Activated naive CD4-positive, alpha-beta T cell treated with anti-CD3 and anti-CD28 coated beads, Interleukin-2, amount 10 ng/mL, durations not matched to agents 7 days and 5 days (primary cell): ENCODE measurements at places on chromosomes 6 and 20.

DNA sequence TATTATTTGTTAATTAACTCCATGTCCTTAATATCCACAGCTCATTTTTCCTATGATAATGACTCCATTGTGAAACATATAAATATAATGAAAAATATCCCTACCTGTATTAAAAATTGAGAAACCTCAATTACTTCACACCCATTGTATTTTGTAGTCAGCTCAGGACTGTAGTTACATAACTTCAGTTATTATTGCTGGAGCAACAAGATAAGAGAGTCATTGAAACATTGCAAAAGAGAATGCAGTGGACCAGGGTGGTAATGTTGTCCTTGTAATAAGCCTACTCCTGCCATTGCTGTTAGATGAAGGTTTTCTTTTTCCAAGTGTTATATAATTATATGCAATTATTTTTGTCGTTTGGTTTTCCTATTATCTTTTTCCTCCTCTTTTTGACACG lies 184.4 kb downstream of the PRL start:
- no peak for DNase-seq
- H3K27ac ChIP-seq = no peak overlapping the region
- no peaks in the 10 kb centered on the region for H3K36me3 ChIP-seq
- H3K4me1 ChIP-seq = no peaks in the 10 kb centered on the region
- no peak overlapping the region for H3K4me3 ChIP-seq
- no peaks in the 10 kb centered on the region for H3K27me3 ChIP-seq

DNA sequence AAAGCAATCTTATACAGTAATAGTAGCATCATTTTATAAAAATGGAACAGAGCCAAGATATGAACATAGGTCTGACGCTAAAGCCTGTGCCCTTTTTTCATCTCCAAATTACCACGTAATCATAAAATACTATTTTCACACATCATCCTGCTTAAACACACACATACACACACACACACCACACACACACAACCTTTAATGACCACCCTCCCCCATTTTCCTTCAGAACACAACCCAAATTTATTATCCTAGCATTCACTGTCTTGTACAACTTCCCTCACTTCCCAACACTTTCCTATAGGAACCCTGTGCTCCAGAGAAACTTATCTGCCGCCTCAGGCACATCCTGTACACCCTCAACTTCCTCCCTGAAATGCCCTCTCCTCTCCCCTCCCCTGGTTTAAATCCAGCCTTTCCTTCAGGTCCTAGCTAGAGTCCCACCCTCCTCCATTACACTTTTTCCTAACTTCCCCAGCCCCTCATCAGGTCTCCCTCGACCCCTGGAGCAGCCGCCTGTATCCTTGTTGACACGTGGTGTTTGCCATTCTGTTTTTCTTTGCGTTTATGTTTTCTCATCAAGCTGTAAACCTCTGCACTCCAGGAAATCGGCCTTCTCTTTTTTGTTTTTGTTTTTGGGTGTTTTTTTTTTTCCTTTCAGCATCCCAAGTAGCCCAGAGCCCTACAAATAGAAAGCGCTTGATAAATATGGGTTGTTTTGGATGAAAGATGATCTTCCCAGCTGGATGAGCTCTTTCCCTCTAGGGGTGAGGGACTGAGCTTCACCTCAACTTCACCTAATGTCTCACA lies 968 bp upstream of the MMP24 start:
- H3K27me3 ChIP-seq = peaks cover 47% of the 10 kb centered on the region
- peaks cover 13% of the 10 kb centered on the region for H3K4me1 ChIP-seq
- H3K27ac ChIP-seq = no peak overlapping the region
- peak overlapping the region; percentile 52 for H3K4me3 ChIP-seq
- no peak for DNase-seq
- no peaks in the 10 kb centered on the region for H3K36me3 ChIP-seq

- H3K4me1 ChIP-seq = no peaks in the 10 kb centered on the region
- H3K36me3 ChIP-seq = no peaks in the 10 kb centered on the region
- DNase-seq = no peak
- H3K27me3 ChIP-seq = no peaks in the 10 kb centered on the region
- H3K4me3 ChIP-seq = no peak overlapping the region
- no peak overlapping the region for H3K27ac ChIP-seq
Observed at GRCh38 chr6:113281014-113281413, 576.1 kb upstream of the MARCKS start.

- H3K27ac ChIP-seq = no peak overlapping the region
- no peak overlapping the region for H3K4me3 ChIP-seq
- H3K27me3 ChIP-seq = no peaks in the 10 kb centered on the region
- peaks cover 8% of the 10 kb centered on the region for H3K4me1 ChIP-seq
- DNase-seq = no peak
Observed at GRCh38 chr6:44867571-44868334, 460.4 kb upstream of the RUNX2 start.

DNA sequence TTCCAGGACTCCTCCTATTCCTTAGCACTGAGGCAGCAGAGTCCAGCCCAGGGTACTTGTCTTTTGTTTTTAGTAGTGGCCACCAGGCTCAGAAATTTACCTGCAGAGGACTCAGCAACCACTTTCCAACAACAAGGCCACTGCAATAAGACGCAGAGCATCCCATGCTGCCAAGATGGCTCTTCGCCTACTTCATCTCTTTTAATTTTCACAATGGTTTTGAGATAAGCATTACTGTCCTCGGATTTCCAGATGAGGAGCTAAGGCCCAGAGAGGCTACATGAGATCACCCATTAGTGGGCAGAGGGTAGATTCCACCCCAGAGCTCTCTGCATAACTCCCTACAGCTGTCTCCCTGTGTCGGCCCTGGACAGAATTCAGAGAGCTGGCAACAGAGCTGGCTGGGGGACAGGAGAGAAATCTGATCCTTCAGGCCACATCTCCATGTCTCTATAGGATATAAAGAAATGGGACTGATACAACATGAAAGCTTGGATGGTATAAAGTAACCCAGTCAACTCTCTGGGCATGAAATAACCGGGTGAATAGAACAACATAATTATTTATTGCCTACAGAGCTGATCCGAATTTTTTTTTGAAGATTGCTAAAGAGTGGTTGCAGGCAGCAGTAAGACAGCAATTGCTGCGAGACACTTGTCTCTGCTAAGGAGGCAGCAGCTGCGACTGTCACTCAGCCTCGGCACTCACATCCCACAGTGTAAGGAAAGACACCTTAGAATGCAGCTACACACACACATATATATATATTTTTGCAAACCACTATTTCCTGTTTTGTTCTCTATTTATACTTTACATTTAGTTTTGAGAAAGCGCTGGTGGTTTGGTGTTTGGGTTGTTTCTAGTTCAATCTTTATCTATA lies 37.2 kb downstream of the SCML4 start:
- peaks cover 25% of the 10 kb centered on the region for H3K36me3 ChIP-seq
- H3K27ac ChIP-seq = peak overlapping the region; percentile 95
- peak; percentile 77 for DNase-seq
- peaks cover 77% of the 10 kb centered on the region for H3K4me1 ChIP-seq

DNA sequence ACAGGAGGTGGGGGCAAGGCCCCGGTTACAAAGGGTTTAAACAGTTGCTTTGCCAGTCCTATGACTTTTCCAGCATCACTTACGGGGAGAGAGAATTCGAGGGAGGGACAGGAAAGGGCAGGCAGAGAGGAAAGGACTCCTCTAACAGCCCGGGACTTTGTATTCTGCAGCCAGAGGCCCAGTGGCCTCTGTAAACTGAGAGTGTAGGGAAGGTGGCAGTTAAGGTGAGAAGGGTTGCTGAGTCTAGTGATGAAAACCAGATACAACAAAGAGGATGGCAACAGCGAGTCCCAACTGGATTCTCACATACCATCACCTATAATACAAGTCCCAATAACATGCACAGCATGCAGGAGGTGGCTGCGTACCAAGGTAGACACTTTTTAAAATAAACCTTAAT lies 13.5 kb downstream of the PLAGL2 start:
- no peak for DNase-seq
- peaks cover 31% of the 10 kb centered on the region for H3K36me3 ChIP-seq
- H3K27me3 ChIP-seq = no peaks in the 10 kb centered on the region
- H3K4me1 ChIP-seq = peaks cover 13% of the 10 kb centered on the region
- H3K4me3 ChIP-seq = no peak overlapping the region
- peak overlapping the region; percentile 19 for H3K27ac ChIP-seq

- no peaks in the 10 kb centered on the region for H3K4me1 ChIP-seq
- H3K36me3 ChIP-seq = no peaks in the 10 kb centered on the region
- peaks cover 43% of the 10 kb centered on the region for H3K27me3 ChIP-seq
- no peak overlapping the region for H3K4me3 ChIP-seq
- DNase-seq = peak; percentile 14
- no peak overlapping the region for H3K27ac ChIP-seq
Observed at GRCh38 chr6:170099387-170099786, 191.5 kb downstream of the DLL1 start.

GRCh38 chr6:42038163-42038562 lies 12.2 kb upstream of the TAF8 start:
- H3K4me1 ChIP-seq = peaks cover 80% of the 10 kb centered on the region
- DNase-seq = no peak
- H3K4me3 ChIP-seq = peak overlapping the region; percentile 47

DNA sequence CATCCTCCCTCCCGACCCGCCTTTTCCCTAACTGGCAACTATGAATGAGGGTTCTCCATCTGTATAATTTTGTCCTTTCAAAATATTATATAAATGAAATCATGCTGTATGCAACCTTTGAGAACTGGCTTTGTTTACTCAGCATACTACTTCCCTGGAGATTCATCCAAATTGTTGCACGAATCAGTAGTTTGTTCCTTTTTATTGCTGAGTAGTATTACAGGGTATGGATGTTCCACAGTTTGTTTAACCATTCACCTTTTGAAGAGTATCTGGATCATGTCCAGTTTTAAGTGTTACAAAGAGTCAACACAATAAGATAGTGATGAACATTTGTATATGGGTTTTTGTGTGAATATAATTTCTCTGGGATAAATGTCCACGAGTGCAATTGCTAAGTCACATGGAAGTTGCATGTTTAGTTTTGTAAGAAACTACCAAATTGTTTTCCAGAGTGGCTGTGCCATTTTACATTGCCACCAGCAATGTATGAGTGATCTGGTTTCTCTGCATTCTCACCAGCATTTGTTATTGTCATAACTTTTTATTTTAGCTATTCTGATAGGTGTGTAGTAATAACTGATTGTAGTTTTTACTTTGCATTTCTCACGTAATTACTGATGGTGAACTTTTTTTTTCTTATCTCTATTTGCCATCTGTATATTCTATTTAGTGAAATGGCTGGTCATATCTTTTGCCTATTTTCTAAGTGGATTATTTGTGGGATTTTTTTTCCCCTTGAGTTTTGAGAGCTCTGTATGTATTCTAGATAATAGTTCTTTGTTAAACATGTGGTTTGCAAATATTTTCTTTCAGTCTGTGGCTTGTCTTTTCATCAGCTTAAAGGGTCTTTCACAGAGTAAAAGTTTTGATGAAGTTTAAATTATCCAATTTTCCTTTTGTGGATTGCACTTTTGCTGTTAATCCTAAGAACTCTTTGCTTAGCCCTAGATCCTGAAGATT lies 14.4 kb upstream of the RNF24 start:
- no peaks in the 10 kb centered on the region for H3K4me1 ChIP-seq
- DNase-seq = no peak
- H3K27ac ChIP-seq = no peak overlapping the region
- no peaks in the 10 kb centered on the region for H3K36me3 ChIP-seq

DNA sequence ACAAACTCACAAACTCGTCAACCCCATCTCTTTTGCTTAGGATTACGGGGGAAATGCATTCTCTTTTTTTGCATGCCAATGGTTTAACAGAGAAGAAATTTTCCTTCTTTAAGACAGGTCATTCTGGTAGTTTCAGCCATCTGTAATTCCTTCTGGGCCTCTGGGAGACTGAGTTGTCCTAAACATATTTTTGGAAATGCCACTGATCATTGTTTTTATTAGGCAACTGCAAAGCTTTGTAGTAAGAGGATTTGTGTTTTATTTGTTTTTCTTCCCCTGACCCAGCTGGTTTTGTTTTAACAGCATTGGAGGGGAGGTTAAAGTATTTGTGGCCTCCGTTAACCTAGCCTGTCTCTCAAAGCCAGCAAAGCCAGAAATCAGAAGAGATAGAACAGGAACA lies 73.1 kb upstream of the ISM1 start:
- H3K27me3 ChIP-seq = no peaks in the 10 kb centered on the region
- H3K4me1 ChIP-seq = no peaks in the 10 kb centered on the region
- no peaks in the 10 kb centered on the region for H3K36me3 ChIP-seq
- DNase-seq = no peak
- no peak overlapping the region for H3K27ac ChIP-seq
- H3K4me3 ChIP-seq = no peak overlapping the region

GRCh38 chr6:40353197-40353966 lies 233.8 kb downstream of the LRFN2 start:
- no peaks in the 10 kb centered on the region for H3K36me3 ChIP-seq
- no peak overlapping the region for H3K4me3 ChIP-seq
- DNase-seq = no peak
- H3K27ac ChIP-seq = no peak overlapping the region
- H3K4me1 ChIP-seq = peaks cover 10% of the 10 kb centered on the region
